HAP-1 (cell line): ENCODE measurements at places on chromosomes 13 and 19.

GRCh38 chr13:111973605-111974340 lies 93.2 kb upstream of the SOX1 start:
- no peak for DNase-seq

- DNase-seq = no peak
Observed at GRCh38 chr19:3556978-3557460, 367 bp downstream of the MFSD12 start.

DNA sequence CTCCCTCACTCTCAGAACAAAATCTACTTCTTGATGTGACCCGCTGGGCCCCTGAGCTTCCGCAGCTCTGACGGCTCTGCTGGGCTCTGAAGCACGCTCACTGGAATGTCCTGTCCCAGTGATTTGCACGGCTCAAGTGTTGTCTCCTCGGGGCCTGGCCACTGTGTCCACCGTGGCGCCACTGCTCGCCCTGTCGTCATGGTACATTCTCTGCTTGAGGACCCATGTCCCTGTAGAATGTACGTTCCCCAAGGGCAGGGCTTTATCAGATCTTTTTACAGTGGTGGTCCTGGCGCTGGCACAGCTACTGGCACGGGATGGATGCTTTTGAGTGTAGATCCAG lies 12.1 kb downstream of the KLHL26 start:
- DNase-seq = no peak

DNA sequence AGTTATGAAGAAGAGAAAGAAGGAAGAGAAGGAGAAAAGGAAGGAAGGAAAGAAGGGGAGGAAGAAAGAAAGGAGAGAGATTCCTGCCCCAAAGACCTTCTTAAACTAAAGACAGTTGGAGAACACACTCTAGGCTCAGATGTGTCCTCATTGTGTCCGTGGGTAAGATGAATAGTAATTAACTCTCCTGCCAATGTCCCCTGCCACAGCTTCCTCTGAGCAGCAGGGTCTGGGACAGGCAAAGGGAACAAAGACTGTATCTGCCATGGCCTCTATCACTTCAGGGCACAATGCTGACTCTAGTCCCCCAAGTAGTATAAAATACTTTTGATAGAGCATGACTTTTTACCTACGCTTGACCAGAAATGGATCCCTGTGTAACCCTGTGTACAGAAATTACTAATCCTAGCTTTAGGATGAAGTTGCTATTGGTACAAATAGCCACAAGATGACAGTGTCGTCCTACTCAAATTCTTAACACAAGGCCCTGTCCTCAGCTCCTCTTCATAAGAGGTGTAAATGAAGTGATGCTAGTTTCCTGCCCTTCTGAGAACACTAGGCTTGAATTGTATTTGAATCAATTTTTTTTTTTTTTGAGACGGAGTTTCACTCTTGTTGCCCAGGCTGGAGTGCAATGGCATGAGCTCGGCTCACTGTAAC lies 186.2 kb upstream of the GPR12 start:
- DNase-seq = no peak

- DNase-seq = peak; percentile 48
Observed at GRCh38 chr19:45677351-45678230, 9.6 kb downstream of the GIPR start.

DNA sequence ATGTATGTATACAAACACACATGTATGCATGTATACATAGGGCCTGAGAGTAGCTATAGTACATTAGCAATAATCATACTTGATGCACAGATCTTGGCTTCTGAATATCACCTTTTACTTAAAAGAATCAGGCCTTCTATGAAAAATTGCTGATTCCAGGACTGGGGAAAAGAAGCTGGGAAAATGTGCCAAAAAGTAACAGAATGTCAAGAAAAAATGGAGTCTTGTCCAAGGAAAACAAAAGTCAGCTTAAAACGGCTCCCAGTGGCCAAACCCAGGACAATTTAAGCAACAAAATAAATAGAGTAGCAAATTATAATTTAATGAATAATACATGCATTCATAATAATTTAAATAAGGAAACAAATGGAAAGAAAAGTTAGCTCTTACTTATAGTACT lies 2104.9 kb downstream of the PCDH9 start:
- DNase-seq = no peak

- no peak for DNase-seq
Observed at GRCh38 chr13:97583907-97584497, 150.0 kb downstream of the RAP2A start.

DNA sequence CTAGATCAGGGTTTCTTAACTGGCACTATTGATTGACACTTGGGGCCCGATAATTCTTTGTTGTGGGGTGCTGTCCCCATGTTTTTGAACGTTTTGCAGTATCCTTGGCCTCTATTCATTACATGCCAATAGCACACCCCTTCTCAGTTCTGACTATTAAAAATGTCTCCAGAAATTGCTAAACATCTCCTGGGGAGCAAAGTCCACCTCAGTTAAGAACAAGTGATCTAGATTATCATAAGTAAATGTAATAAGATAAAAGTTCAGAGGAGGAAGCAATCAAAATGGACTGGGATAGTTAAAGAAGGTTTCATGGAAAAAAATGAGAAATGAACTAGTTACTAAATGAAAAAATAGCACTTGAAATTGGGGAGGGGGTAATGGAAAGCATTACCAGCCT lies 98.1 kb upstream of the MIR17HG start:
- DNase-seq = no peak

GRCh38 chr19:51473009-51473707 lies 5.2 kb upstream of the CEACAM18 start:
- DNase-seq = peak; percentile 86

GRCh38 chr19:39347332-39348164 lies 5.3 kb downstream of the SAMD4B start:
- DNase-seq = no peak

- no peak for DNase-seq
Observed at GRCh38 chr19:58059671-58060078, 593 bp downstream of the ZNF135 start.

DNA sequence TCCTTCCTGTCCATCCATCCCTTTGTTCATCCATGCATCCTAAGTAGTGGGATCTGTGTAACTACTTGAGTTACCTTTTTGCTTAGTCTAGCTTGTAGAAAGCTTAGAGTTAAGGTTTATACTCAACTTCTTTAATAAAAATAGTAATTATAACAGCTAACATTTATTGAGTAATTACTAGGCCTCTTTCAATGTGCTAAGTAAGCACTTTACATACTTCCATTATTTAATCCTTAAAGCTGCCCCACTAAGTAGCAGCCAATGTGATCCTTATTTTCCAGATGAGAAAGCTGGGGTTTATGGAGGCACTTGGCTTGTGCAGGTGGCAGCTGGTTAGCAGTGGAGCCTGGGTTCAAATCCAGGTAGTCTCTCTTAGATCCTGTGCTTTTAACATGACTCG lies 182.9 kb downstream of the FGF9 start:
- no peak for DNase-seq

- peak; percentile 32 for DNase-seq
Observed at GRCh38 chr19:11203194-11204075, 6.1 kb upstream of the KANK2 start.

GRCh38 chr19:1896508-1896907 lies 8.7 kb upstream of the ADAT3 start:
- no peak for DNase-seq

DNA sequence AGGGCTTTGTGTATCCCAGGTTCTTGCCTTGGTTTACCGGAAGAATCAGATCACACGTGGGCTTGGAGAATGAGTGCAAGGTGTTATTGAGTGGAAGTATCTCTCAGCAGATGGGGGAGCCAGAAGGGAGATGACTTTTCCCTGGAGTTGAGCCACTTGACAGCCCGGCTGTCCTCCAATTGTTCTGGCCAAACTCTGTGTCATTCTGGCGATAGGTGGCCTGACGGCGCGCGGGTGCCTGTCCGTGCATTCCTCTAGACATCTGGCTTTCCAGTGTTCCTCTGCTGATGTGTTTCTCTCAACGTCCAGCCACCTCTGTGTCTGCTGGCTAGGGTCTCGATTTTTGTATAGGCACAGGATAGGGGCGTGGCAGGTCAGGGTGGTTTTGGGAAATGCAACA lies 181.9 kb downstream of the SHISA2 start:
- no peak for DNase-seq

- no peak for DNase-seq
Observed at GRCh38 chr13:32687275-32687674, 101.0 kb downstream of the PDS5B start.

DNA sequence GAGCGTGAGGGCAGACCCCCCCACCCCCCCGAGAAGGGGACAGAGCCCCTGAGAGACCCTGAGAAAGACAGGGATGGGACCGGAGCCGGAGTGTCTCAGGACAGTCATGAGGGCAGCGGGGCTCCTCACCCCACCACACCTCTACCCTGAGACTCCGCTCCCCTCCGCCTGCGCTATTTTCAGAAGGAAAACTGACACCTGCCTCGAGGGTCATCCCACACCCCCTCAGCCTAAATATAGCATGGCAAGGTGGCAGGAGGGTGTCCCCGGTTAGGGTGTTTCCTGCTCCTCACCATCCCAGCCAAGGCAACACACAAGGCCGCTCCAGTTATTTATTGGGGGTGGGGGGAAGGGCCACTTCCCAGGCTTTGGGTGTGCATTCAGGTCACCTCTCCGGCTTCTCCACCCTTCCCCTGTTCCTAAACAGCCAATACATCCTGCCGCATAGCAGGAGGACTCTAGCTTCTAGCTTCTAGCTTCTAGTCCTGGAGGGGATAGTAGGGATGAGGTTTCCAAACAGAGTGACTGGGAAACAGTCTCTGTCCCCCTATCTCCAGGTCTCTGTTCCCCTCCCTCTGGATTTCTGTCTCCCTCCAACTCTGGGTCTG lies 1.4 kb upstream of the NTF4 start:
- no peak for DNase-seq

- no peak for DNase-seq
Observed at GRCh38 chr13:42602906-42603305, 29.0 kb downstream of the TNFSF11 start.

DNA sequence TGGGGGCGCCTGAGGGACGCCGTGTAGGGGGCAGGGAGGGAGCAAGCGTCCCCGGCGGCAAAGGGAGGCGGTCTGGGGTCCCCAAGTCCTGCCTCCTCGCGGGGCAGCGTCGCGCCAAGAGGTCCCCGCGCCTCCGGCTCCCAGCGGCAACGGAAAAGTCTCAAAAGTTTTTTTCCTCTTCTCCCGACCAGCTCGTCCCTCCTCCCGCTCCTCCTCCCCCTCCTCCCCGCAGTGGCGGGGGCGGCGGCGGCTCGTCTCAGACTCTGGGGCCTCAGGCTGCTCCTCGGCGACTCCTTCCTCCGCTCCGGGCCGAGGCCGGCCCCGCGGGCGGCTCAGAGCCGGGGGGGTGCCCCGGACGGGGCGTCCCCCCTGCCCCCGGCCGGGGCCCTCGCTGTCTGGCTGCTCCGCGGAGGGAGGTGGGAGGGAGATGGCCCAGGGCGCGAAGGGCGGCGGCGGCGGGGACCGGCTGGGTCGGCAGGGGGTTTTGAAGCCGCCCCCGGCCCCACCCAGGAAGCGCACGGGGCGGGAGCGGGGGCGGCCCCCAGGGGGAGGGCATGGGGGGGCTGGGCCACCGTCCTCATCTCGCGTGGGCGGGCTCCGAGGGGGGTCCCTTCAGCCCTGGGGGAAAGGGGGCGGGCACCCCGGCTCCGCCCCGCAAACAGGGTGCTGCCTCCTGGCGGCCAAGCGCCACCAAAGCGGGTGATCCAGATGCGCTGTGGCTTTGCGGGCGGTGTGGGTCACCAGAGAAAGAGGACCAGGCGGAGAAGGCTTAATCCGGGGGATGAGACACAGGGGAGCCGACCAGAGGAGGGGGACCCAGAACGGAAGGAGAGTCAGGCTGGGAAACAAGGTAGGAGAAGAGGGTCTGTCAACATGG lies at the start of gene TGFB1:
TGFB1 (minus strand) TSS at position 457 of the 877 bp plus-strand sequence. CDS start 878 bp downstream, outside the sequence.
- peak; percentile 58 for DNase-seq

DNA sequence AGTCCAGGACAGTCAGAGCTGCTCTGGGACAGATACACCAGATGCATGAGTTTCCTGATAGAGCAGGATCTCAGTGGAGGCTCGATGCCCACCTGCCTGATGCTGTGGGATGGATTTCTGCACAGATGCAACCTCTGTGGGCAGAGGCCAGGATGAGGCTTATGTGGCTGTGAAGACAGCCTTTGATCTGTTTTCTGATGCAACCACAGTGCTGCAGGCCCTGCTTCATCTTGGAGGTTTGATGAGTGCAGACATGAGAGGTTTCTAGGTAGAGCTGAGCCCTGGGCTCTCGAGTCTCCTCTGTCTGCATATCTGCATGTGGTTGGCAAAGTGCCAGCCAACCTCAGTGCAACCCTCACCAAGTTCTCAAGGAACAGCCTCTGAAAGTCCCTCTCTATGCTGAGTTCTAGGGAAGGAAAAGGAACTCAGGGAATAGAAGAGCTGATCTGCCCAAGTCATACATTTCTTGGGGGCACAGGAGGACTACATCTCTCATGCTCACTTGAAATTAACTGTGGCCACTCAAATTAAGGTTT lies 23.1 kb upstream of the TSHZ3 start:
- DNase-seq = no peak

DNA sequence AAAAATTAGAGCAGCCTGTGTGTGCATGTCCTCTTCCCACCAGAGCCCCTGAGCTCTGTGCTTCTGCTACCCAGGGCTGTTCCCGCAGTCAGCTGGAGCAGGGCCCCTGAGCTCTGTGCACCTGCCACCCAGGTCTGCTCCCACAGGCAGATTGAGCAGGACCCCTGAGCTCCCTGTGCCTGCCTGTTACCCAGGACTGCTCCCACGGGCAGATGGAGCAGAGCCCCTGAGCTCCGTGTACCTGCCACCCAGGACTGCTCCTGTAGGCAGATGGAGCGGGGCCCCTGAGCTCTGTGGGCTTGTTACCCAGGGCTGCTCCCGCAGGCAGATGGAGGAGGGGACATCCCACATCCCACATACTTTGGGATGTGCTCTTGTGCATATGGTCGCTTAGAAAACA lies 186.8 kb upstream of the SOX1 start:
- no peak for DNase-seq

- DNase-seq = no peak
Observed at GRCh38 chr13:31240921-31241320, 41.1 kb downstream of the B3GLCT start.

DNA sequence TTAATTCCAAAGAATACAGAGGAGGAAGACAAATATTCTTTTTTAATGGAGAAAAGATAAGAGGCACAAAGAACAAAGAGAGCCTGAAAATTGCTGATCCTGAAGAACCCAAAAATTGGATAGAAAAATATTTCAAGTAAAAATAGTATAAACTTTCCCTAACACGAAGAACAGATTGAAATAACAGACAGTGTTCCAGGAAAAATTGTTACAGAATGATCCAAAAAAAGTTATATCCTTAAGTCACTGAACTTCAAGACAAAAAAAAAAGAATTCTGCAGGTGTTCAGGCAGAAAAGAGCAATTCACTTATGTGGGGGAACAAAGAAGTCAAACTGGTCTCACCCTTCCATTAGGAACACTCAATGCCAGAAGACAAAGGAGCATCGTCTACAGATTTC lies 160.2 kb downstream of the KLF12 start:
- no peak for DNase-seq

- no peak for DNase-seq
Observed at GRCh38 chr13:75760131-75761021, 124.2 kb downstream of the LMO7 start.
